ENCODE measurements at places on chromosomes 2 and 18.

GRCh38 chr2:239852272-239852671, 172.9 kb downstream of the NDUFA10 start:
- DNase-seq = no peak

DNA sequence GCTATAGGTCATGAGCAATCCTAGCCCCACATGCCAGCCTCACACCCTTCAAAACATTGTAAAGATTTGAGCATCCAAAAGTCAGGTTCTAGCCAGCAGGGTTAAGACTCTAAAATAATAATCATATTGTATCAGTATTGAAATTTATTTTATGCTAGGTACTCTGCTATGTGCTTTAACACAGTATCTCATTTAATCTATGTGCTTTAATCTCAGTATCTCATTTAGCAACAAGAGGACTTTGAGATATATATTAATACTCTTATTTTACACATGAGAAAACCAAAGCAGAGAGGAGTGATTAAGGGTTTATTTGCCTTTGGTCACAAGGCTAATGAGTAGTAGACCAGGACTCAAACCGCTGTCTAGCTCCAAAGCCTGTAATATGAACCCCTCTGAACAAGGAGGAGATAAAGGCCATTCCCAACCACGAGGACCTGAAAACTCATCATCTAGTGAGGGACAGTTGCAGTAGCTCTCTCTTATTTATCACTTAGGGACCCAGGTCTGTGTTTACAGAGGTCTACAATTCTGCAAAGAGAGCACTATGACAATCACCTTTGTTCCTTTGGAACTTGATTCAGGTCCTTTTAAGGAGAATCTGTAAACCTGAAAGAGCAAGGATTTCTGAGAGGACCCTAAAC, 116.5 kb upstream of the SERTAD2 start:
- no peak for DNase-seq

DNA sequence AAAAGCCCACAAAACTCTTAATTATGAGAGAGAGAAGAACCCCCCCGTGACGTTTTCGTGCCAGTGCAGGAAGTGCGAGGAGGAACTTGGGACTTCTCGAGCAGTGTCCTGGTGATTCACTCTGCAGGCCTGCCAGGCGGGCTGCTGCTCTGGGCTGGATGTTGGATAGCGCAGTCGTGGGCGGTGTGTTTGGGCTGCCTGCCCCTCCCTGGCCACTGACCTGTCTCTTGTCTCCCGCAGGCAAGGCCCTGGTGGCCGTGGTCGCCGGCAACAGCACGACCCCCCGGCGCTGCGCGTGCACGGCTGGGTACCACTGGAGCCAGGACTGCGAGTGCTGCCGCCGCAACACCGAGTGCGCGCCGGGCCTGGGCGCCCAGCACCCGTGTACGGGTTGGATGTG, 29.0 kb downstream of the TNFRSF11A start:
- no peak for DNase-seq

DNA sequence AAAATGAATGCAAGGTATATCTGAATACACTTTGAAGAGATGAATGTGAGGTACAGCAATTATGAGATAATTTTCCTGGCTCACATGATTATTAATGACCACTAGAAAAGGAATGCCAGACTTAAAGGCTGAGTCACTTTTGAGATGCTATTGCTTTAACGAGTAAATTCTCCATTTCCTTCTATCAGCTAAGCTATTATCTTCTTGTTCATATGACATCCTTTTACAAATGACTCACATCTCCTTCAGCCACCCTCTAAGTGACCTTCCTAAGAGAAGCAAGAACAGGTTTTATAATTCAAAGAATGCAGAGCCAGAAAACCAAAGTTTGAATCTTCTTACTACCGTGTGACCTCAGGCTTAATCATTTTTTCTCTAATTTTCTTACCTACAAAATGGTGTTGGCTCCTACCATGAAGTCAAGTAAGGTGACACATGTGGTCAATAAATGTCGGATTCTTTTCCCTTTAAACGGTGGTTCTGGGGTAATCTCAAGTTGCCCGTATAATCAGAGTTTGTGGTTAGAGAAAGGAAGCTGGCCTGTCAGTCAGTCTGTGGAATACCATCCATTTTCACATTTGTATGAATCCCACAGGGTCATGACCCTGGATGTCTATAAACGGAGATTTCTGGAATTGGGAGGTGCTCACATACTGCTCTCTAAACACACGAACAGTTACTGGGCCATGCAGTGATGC, 184.0 kb upstream of the PID1 start:
- DNase-seq = peak; percentile 68

DNA sequence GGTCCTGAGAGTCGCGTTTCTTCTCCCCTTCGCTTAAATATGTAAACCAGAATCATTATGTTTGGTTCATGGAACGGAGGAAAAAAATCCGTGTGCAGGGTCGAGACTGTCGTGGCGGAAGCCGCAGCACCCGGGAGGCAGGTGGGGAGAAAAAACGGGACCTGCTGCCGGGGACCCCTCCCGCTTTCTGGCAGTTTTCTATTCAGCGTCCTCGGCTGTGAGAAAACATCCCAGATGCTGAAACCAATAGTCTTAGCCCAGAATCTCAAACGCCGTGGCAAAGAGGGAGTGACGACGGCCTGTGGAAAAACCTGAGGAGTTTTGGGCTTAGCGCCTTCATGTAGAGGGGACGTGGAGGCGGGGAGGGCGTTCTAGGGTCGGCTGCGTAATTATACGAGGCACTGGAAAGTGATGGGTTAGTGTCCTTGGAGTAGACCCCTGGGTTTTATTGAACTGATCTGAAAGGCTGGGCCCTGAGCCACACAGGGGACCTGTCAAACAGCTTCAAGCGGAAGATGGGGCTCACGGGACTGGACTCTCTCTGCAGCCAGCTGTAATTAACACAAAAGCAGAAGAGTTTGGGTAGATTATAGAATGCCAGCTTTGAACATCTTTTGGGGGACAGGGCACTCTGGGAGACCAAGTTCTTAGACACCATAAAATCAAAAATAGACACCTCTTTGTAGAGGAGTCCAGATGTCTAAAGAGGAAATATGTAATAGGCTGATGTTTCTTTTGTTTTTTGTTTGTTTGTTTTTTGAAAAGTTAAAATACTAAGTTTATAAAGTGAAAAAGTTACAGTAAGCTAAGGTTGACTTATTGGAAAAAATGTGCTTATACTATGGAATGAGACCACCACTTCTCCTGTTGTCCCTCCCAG, 834 bp upstream of the BUB1 start:
- DNase-seq = peak; percentile 51

DNA sequence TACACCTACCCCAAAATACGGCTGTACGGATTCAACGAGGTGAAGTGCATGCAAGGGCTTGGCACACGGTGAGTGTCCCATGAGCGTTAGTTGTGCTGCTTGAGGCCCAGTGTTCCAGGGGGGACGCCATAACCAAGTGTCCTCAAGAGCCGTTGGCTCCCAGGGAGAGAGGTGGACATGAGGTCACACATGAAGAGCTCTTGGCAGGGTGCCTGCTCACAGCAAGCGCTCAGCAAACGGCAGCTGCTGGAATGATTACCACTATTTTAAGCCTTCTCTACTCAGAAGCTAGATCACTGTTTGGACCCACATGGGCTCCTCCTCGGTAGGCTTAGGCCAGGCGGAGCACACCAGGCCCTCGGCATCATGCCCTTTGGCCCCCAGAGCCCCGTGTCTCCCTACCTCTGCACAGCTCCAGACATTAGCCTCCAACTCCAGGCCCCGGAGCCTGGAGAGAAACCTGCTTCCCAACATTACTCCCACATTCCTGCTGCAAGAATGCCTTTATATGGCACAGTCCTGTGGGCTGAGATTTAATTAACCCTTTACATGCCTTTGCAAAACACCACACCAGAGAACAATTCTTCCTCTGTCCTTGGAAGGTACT, 68.4 kb upstream of the PPP1CB start:
- peak; percentile 44 for DNase-seq

GRCh38 chr2:193712912-193713311, 1518.2 kb upstream of the TMEFF2 start:
- no peak for DNase-seq

Data from GM03348 (cell line).